ENCODE measurements at places on chromosomes 13 and 19.

GRCh38 chr19:7817801-7818200, 12.2 kb upstream of the EVI5L start:
- no peak for DNase-seq

DNA sequence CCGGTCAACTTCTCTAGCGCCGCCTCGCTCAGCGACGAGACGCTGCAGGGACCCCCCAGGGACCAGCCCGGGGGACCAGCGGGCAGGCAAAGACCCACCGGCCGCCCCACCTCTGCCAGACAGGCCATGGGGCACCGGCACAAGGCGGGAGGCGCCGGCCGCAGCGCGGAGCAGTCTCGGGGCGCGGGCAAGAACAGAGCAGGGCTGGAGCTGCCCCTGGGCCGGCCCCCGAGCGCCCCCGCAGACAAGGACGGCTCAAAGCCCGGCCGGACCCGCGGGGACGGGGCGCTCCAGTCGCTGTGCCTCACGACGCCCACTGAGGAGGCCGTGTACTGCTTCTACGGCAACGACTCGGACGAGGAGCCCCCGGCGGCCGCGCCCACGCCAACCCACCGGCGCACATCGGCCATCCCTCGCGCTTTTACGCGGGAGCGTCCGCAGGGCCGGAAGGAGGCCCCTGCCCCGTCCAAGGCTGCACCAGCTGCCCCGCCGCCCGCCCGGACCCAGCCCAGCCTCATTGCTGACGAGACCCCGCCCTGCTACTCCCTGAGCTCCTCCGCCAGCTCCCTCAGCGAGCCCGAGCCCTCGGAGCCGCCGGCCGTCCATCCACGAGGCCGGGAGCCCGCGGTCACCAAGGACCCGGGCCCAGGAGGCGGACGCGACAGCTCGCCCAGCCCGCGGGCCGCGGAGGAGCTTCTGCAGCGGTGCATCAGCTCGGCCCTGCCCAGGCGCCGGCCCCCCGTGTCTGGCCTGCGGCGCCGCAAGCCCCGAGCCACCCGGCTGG, 11.3 kb downstream of the C19orf25 start:
- no peak for DNase-seq

DNA sequence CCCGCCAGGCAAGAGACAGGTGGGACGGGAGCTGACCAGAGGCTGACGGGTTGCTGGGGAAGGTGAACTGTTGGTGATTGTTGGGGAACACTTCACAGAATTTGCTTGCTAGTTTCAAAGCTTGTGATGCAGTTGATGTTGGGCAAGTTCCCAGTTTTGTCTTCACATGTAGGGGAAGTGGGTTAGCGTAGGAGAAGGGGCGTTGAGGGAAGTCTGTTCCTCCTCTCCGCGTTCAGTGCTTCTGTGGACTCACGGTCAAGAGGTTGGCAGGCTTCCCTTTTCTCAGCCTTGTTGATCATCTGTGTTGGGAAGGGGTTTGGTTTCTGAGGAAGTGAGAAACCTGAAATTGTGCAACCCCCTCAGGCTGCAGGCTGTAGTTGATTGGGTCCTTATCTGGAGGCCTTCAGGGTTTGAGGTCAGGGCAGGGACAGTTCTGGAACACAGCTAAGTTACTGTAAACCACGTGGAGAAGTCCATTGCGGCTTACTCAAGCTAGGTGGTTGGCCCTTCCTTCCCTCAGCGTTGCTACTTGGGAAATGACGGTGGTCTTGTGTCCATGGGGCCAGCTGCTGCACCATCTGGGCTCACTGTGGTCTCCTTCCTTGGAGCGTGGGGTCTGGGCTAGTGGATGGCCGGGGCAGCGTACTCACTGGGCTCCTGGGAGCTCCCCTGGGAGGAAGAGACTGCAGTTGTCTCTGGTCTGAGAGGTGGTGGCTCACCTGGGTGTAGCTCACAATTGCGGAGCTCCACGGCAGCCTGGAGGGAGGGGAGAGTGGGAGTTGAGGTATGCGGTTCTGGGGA, 7.5 kb downstream of the RPS9 start:
- peak; percentile 69 for DNase-seq

- DNase-seq = no peak
These were observed 262.1 kb downstream of the DCT start for GRCh38 chr13:94217370-94217769.

DNA sequence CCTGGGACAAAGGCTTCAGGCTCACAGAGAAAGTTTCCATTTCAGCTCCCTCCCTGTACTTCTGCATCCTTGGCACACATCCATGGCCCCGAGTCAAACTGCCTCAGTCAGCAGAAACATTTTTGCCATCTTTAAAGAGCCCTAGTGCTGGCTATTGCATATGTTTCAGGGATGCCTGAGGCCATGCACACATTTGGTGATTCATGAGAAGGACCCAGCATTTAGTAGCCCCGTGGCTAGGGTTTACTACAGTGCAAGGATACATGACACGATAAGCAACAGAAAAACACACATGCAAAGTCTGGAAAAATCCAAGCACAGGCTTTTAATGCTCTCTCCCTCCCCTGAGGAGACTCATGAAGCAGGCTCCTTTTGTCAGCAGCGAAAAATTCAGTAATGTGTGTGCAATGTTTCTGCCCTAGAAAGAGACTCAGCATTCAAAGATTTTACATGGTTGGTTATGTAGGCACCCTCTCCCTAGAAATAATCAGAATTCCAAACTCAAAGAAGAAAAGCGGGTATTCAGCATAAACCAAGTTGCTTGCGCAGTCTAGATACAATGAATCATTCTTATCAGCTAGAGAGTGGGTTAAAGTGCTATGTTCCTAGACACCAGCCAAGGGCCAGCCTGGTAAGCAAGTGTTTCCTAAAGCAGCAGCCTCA, 17.6 kb downstream of the ACOD1 start:
- DNase-seq = no peak

DNA sequence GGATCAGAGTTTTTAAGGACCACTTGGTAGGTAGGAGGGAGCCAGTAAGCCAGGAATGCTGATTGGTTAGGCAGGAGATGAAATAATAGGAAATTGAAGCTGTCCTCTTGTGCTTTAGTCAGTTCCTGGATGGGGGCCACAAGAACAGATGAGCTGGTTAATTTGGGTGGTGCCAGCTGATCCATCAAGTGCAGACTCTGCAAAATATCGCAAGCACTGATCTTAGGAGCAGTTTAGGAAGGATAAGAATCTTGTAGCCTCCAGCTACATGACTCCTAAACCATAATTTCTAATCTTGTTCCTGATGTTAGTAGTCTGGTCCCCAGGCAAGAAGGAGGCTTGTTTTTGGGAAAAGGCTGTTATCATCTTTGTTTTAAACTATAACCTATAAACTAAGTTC, 117.9 kb upstream of the GPR12 start:
- no peak for DNase-seq

All from midbrain (tissue), 1 donor.